Osteoblast (primary cell): ENCODE measurements at places on chromosomes 2 and 18.

GRCh38 chr2:147181351-147182029 is 663.3 kb upstream of the ACVR2A start:
- no peak for DNase-seq

GRCh38 chr2:182081602-182082260 is 96.1 kb downstream of the PPP1R1C start:
- DNase-seq = no peak

DNA sequence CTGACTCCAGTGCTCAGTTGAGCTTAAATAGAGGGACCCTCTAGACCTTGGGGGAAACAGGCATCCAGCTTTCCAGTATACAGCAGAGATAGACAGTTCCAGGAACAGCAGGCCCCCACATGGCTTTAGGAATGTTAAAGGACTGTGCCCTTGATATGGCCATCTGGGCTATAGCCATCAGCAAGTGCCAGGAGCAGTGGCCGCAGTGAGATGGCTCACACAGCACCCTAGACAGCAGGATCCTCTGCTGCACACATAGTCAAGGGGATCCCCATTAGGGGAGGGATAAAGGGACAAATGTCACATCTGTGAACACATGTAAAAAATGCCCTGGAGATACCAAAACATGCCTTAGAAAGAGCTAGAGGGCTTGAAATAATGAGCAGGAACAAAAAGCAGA is 213.4 kb downstream of the PTH2R start:
- DNase-seq = no peak

GRCh38 chr2:144886862-144887261 is 366.9 kb upstream of the ZEB2 start:
- DNase-seq = no peak

- DNase-seq = no peak
Measured at GRCh38 chr2:1141079-1141478, 190.4 kb downstream of the SNTG2 start.

GRCh38 chr2:17959833-17960232 is 81.4 kb downstream of the KCNS3 start:
- no peak for DNase-seq

DNA sequence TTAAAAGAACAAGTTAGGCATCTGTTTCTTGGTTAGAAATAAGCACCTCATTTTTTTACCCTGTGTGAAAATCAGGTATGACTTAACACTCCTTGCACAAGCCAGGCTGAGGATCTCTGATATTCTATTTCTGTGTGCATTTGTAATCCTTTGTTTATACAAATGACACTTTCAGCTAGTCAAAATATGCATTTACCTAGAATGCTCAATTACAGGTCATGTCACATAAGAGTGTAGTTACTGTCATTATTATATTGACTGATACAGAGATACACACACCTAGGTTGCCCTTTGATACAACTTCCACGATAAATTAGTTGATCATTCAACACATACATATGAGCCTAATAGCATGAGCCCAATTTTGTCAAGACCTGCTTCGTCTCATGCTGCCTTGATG is 144.3 kb downstream of the CHST9 start:
- no peak for DNase-seq
